ENCODE measurements at places on chromosomes 4 and X. TPM values are rescaled to one million over a fixed set of nuclear protein-coding genes. Genes with fewer than 3 reads are reported as not detected.

GRCh38 chrX:130393451-130394074, 8.1 kb upstream of the GPR119 start:
- no peak for DNase-seq

DNA sequence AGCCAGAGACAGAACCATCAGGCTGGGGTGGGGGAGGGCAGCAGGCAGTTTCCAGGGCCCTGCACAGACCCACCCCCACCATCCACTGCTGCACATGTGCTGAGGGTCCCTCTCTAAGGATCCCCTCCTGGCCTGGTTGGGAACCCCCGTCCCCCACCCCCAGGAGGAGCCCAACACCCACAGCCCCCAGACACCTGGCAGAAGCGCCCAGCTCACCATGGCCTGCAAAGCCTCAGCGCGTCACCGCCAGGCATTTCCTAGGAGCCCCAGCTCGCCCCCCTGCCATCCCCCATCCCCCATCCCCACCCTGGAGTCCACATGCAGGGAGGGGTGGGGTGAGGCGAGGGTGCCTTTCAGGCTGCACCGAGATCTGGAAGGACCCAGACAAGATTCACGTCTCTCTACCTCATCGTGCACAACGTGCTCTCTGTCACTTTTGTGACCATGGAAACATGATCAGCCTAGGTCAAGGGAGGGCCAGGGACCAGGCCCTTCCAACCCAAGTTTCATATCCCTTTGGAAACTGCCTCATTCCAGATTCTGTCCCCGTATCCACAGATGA, 9.3 kb downstream of the MXD4 start:
- no peak for DNase-seq

Gene UGT2B7
- not detected for total RNA-seq

Gene SCML2
- total RNA-seq: 0.33 TPM

- DNase-seq: no peak
These were observed 123.2 kb downstream of the RBM47 start for GRCh38 chr4:40506492-40506891.

Gene SOWAHD
- not detected for total RNA-seq

Gene RPS6KA6
- not detected for total RNA-seq

- no peak for DNase-seq
These were observed 12.3 kb upstream of the NDP start for GRCh38 chrX:43985511-43985910.

Gene GIMD1
- total RNA-seq: not detected

DNA sequence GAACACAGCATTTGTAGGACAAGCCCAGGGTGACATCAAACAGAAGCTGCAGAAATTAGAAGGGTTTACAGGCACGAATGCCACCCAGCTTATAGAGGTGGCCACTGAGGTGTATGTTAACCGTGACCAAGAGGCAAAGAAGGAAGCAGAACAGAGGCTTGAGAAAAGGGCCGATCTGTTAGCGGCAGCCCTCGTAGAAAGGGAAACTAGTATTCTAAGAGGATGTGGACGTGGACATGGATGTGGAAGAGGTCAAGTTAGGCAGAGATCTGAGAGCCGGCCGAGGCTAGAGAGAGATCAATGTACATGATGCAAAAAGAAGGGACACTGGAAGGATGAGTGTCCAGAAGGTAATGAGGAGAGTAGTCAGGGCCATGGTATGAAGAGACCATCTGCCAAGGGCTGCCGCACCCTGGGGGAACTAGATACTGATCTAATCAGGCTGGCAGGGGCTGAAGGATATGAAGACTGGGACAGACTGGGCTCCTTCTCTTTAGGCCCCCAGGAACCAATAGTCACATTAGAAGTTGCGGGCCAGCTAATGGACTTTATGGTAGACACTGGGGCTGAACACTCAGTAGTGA, 27.5 kb downstream of the LIAS start:
- DNase-seq: no peak

- no peak for DNase-seq
These were observed 33.2 kb downstream of the AWAT2 start for GRCh38 chrX:70016513-70016912.
